ENCODE measurements at places on chromosomes 4 and X.

DNA sequence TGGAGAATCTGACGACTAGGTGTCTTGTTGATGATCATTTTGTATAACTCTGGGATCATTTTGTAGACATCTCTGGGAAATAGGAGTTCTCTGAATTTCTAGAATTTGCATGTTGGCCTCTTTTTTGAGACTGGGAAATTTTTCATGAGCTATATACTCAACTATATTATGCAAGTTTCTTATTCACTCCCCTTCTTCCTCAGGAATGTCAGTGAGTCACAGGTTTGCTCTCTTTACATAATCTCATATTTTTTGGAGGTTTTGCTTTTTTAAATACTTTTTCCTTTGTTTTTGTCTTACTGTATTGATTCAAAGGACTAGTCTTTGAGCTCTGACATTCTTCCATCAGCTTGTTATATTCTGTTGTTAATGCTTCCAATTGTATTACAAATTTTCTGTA, 1324.2 kb downstream of the TECRL start:
- ATAC-seq: no peak

- no peak for ATAC-seq
These were observed 62.7 kb upstream of the SHOX start for GRCh38 chrX:567891-568290.

DNA sequence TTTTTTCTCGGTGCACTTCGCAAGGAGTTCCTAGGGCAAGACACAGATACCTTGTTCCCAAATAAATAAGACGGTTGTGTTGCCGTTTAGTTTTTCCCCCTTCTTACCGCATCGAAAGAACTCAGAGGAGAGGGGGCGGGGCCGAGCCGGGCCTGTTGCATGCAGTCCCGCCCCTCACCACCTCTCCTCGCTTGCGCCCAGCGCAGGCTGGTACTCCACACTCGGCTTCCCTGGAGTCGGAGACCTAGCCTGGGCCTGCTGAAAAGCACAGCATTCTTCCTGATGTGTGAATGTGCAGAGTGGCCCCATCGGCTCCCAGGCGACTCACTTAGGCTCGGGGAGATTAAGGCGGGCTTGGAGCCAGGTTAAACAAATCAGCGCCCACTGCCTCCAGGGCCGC, 26.1 kb upstream of the VMA21 start:
- ATAC-seq: no peak

DNA sequence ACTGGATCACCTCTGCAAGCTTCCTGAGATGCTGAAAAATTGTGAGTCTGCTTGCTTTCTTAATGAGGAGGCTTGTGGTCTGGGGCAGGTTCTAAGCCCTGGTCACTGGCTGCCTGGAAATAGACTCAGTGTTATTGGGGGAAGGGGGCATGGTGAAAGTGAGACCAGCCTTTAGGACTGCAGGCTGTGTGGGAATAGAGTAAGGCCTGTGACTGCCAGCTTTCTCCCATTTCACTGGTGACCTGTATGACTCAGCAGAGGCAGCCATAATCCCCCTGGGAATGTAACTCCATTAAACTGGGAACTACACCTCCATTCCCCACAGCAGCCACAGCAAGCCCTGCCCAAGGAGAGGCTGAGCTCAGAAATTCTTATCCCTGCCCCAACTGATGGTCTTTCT, 55.9 kb upstream of the IL15 start:
- no peak for ATAC-seq

Data from motor neuron (in vitro differentiated cells).